ENCODE measurements at places on chromosomes 5 and 9. TPM values are rescaled to one million over a fixed set of nuclear protein-coding genes. Genes with fewer than 3 reads are reported as not detected.
A peak's percentile ranks its signal among the peaks of the same experiment; 100 is the strongest.

- no peak for DNase-seq
- H3K27me3 ChIP-seq, result no peaks in the 10 kb centered on the region
- no peak overlapping the region for H3K27ac ChIP-seq
- H3K4me3 ChIP-seq, result no peak overlapping the region
- no peaks in the 10 kb centered on the region for H3K36me3 ChIP-seq
- peaks cover 15% of the 10 kb centered on the region for H3K4me1 ChIP-seq
These were observed 220.1 kb downstream of the DAB2IP start for GRCh38 chr9:121871431-121872025.

GRCh38 chr5:178074266-178074952 is 38.9 kb upstream of the N4BP3 start:
- H3K4me1 ChIP-seq, result peaks cover 13% of the 10 kb centered on the region
- no peaks in the 10 kb centered on the region for H3K36me3 ChIP-seq
- H3K4me3 ChIP-seq, result no peak overlapping the region
- peak; percentile 78 for DNase-seq

- no peaks in the 10 kb centered on the region for H3K27me3 ChIP-seq
- H3K36me3 ChIP-seq, result no peaks in the 10 kb centered on the region
- H3K4me1 ChIP-seq, result no peaks in the 10 kb centered on the region
- peak; percentile 60 for DNase-seq
- no peak within 1 kb of the TSS for H3K4me3 ChIP-seq
These were observed at the start of gene PCDHA1 for GRCh38 chr5:140785905-140786686. Gene PCDHA1 (plus strand): TSS chr5:140786140.

DNA sequence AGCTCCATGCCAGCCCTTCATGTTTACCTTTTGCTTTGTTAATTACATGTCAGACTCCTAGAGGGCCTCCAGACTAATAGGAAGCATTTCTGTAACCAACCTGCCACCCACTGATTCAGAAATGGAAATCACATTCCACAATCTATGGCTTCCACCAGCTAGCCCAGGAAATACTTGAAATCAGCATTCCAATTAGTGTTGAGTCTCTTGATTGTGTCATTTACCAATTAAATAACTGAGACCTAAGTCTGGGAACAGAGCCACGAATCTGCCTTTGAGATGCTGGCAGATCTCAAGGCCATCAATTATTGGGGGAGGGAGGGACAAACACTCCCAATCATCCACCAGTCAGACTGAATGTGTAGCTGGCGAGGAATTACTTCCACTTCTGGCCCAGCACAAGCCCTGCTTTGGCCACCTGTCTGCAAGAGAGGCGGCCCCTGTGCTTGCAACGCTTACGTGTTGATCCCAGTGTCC is 27.4 kb upstream of the SAP30L start:
- no peaks in the 10 kb centered on the region for H3K4me1 ChIP-seq
- no peak for DNase-seq
- H3K27me3 ChIP-seq, result no peaks in the 10 kb centered on the region
- H3K27ac ChIP-seq, result no peak overlapping the region
- H3K4me3 ChIP-seq, result no peak overlapping the region

DNA sequence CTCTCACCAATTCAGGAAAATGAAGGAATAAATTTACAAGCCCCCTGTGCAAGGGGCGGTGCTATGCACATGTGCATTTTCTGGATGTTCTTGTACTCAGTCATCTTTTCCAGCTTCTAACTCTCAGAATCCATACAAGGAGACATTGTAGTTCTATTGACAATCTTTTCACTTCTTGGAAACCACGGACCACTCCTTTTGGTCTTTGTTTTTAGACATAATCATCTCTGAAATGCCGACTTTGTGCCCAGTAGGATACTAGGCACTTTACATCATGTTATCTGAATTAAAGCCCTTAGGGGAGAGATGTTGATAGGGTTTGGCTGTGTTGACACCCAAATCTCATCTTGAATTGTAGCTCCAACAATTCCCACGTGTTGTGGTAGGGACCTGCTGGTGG is 322.6 kb upstream of the WWC1 start:
- H3K4me3 ChIP-seq, result no peak overlapping the region
- H3K4me1 ChIP-seq, result no peaks in the 10 kb centered on the region
- H3K27ac ChIP-seq, result no peak overlapping the region
- no peak for DNase-seq

GRCh38 chr5:106140101-106140500 is 1530.6 kb downstream of the EFNA5 start:
- no peaks in the 10 kb centered on the region for H3K27me3 ChIP-seq
- H3K27ac ChIP-seq, result no peak overlapping the region
- no peak for DNase-seq
- H3K36me3 ChIP-seq, result no peaks in the 10 kb centered on the region
- no peaks in the 10 kb centered on the region for H3K4me1 ChIP-seq
- no peak overlapping the region for H3K4me3 ChIP-seq

DNA sequence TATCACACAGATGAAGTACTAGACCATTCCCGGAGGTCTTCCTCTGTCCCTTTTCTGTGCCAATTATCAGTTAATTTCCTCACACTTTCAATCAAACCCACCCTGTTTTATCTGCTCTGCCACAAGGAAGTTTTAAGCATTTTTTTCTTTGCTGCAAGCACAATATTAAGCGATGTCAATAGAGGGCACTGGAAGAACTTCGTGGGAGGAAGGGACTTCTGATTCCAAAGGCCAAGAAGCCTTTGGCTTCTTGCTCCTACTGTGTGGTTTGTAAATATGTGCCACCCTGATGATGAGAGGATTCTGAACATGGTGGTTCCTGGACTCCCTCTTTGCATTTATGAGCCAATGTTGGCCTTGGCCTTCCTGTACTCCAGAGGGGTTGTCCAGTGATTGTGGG is 1712.5 kb upstream of the C9orf72 start:
- H3K36me3 ChIP-seq, result no peaks in the 10 kb centered on the region
- no peak overlapping the region for H3K4me3 ChIP-seq
- H3K4me1 ChIP-seq, result no peaks in the 10 kb centered on the region
- DNase-seq, result no peak
- no peak overlapping the region for H3K27ac ChIP-seq
- no peaks in the 10 kb centered on the region for H3K27me3 ChIP-seq

- no peaks in the 10 kb centered on the region for H3K4me1 ChIP-seq
- no peaks in the 10 kb centered on the region for H3K36me3 ChIP-seq
- H3K27me3 ChIP-seq, result no peaks in the 10 kb centered on the region
- no peak overlapping the region for H3K4me3 ChIP-seq
- DNase-seq, result no peak
- H3K27ac ChIP-seq, result no peak overlapping the region
These were observed 13.8 kb downstream of the GZMK start for GRCh38 chr5:55037890-55038289.

GRCh38 chr9:27408482-27408881 is 111.5 kb upstream of the EQTN start:
- no peaks in the 10 kb centered on the region for H3K27me3 ChIP-seq
- H3K27ac ChIP-seq, result no peak overlapping the region
- no peaks in the 10 kb centered on the region for H3K4me1 ChIP-seq
- H3K4me3 ChIP-seq, result no peak overlapping the region
- no peak for DNase-seq
- H3K36me3 ChIP-seq, result no peaks in the 10 kb centered on the region

DNA sequence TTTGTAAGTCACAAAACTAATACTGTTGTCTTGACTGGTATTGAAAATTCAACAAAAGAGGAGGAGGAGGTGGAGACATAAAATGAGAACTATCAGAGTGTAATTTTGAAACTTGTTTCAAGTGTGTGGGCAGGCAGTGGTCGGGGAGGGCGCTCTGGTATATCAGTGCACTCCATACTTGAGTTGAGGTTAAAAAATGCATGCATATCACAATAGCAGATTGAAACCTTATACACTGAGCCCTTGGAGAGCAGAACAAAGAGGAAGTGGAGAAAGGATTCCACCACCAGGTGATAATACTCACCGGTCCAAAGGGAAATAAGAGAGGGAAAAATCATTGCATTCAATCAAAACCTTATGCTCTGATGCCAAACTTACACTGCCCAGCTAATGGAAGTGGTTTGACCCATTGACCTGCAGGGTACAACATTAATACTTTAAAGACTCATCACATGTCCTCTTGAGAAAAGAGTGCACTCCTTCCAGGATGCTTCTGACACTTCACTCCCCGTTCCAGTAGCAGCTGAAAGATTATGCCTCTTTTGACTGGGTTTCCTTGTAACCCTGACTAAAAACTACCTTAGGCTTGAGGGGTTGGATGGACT is 79.5 kb upstream of the FAM169A start:
- no peak overlapping the region for H3K27ac ChIP-seq
- H3K36me3 ChIP-seq, result no peaks in the 10 kb centered on the region
- H3K4me3 ChIP-seq, result no peak overlapping the region
- H3K4me1 ChIP-seq, result no peaks in the 10 kb centered on the region
- H3K27me3 ChIP-seq, result no peaks in the 10 kb centered on the region

Gene NR6A1
- total RNA-seq, result 3.1 TPM

Gene COL23A1
- total RNA-seq, result 5.7 TPM

Gene TAF11L11
- not detected for total RNA-seq

Gene HTR4
- total RNA-seq, result not detected

Gene TENT4A
- 38.1 TPM for total RNA-seq

All from Karpas-422 (cell line).